NCI-H69 (cell line): ENCODE measurements at places on chromosomes 3 and 15.

DNA sequence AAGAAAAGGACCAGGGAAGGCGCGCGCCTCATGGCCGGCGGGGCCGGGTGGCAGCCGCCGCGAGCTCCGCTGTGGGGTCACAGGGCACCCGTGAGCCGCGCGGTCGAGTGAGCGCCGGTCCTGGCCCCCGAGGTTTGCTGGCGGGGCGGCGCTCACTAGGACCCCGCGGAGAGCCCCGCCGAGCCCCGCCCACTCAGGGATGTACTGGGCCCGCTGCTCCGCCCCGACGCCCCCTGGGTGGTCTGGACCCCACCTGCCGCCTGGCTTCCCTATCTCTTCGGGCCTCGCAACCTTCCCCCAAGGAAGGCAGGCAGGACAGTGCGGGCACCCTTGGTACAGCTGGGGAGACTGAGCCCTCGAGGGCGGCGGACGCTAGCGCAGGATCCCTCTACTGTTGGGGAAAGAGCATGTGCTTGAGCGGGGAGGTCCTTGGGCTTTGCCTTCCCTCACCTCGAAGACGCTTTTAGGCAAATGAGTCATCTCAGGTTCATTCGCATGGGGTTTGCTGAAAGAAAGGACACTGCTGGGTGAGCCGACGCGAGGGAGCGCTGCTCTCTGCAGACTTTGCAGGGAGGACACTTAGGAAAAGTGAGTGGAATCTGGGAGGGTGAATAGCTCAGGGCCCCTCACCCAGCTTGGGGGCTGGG is at the start of gene CHRNB4:
TSS of gene CHRNB4 (minus strand) at position 109 of the 647 bp plus-strand sequence. CDS start at position 32, 77 bp downstream.
- peak; percentile 80 for DNase-seq

- DNase-seq: no peak
Measured at GRCh38 chr15:78675206-78675605, 34.2 kb upstream of the CHRNB4 start.

DNA sequence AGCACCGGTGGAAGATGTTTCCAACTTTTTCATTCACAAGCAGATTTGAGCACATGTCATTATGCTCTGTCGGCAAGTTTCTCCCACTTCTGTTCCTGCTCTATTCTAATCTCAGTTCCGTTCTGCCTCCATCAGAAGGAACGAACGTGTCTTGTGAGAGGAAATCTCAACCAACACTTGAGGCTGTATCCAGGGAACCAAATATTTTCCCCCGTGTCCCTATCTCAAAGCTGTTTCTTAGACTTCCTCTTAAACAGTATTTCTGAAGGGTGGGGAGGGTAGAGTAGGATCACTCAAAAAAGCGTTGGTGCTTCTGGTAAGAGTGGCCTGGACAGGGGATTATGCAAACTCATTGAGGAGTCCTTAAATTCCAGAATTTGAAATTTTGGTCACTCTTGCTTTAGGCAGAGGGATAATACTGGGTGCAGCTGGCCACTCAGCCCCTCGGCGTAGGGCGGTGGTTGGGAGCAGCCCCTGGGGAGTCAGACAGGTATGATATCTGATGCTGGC is 54.9 kb downstream of the FRMD4B start:
- DNase-seq: no peak

DNA sequence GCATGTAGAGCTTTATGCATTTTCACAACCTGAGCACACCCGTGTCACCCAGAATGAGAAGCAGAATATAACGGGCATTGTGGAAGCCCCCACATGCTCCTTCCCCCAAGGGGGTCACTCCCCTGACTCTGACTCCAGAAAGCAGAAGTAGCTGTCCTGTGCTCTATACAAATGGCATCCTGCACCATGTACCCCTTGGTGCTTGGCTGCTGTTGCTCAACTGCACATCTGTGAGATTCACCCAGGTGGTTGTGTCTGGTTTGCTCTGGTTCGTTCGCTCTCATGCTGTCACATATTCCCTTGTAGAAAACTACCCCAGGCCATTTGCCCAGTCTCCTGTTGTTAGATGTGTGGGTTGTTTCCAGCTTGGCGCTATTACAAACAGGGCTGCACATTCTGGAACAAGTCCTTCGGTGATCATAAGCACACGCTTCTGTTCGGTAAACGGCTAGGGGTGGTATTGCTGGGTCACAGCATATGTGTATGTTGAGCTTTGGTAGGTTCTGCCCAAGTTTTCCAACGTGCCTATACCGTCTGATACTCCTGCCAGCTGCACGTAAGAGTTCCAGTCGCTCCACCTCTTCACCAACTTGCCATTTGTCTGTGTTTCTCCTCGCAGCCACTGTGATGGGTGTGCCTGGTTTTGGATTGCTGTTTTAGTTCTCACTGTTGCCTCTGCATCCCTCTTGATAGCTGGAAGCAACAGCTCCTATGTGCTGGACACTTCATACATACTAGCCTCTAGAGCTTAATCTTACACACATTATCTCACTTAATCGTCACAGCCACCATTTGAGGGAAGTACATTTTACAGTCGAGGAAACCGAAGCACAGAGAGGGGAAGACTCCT is 65.4 kb upstream of the SLC6A6 start:
- peak; percentile 27 for DNase-seq
